LHCN-M2 (cell line): ENCODE measurements at places on chromosomes 4 and X. TPM values are rescaled to one million over a fixed set of nuclear protein-coding genes. Genes with fewer than 3 reads are reported as not detected.
A peak's percentile ranks its signal among the peaks of the same experiment; 100 is the strongest.

DNA sequence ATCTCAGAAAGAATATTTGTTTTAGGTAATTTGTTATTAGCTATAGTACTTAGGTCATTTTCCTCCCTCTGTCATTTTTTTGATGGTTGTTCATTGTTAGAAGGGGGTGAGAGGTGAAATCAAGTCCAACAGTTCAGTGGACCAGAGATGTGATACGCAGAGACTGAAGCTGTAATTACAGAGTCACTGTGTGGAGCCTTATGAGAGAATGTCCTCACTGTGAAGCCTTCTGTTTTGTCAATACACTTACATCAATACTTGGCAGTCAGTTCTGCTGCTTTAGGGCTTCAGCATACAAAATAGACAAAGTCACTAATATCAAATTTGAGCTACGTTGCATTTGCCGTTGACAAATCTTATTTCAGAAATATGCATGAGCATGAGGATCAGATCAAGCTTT, 692.5 kb downstream of the C4orf33 start:
- DNase-seq: no peak

- DNase-seq: peak; percentile 22
Measured at GRCh38 chr4:161929956-161930355, 233.8 kb downstream of the FSTL5 start.

- no peak for DNase-seq
Measured at GRCh38 chr4:168690199-168690598, 193.3 kb downstream of the PALLD start.

DNA sequence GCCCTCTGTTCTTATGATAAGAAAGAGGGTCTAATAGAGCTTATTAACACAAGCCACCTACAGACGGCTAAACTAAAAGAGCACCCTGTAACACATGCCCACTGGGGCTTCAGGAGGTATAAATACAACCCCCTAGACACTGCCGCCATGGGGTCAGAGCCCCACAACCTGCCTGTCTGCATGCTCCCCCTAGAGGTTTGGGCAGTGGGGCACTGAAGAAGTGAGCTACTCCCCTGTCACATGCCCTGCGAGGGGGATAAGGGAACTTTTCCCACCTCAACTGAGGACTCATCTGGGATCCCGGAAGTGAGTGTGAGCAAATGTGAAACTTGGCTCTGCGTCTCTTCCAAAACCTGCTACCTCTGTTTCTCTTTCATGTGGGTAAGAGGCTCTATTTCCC, 334.5 kb downstream of the ADAM29 start:
- no peak for DNase-seq

GRCh38 chrX:106005684-106006083, 32.8 kb downstream of the SERPINA7 start:
- DNase-seq: no peak

DNA sequence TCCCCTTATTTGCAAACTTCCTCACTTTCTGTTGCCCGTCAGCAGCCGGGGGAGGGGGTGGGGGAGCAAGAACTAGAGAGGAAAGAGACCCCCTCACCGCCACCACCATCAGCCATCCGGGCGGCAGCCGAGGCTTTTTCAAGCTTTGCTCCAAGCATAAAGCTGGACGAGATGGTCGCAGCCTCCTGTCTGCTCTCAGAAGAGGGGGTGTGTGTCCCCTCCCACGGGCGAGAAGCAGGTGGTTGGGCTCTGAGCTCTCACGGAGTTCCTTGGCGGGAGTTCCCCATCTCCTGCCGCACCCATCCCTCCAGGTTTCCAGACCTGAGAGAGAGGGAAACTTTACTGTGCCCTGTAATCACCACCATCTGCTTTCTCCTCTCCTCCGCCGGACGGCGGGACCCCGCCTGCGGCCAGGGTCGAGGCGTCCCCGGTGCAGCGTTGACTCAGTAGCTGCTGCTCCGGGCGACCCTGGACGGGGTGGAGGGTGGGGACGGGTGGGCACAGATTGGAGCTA, 4.7 kb upstream of the ARX start:
- DNase-seq: no peak

- no peak for DNase-seq
Measured at GRCh38 chrX:96719161-96719875, 34.7 kb downstream of the DIAPH2 start.

DNA sequence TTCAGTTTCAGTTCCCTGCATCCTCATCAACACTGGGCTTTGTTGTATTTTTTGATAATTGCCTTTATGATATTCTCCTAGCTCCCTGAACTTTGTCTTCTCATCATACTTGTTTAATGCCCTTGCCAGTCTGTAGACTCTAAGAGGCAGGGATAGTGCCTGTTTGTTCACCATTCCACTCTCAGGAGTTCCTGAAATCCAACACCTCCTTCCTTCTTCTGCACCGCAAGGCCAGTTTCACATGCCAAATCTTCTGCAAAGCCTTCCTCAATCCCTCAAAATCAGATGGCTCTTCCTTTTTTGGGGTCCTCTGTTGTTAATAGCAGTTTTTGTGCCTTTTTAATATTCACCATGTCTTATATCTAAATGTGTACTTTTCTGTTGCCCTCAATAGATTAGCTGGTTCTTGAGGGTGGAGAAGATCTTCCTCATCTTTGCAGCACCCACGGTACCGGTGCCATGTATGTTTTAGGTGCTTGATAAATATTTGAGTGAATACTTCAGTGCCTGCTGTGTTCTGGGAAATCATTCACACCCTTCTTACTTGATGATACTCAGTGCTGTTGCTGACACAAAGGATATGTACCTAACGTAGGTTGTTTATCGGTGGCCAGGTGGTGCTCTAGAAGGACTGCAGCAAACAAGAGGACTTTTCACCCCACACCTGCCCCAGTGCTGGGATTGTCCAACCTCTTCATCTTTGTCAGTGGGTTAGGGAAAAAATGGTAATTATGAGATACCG, 85.3 kb upstream of the LIMCH1 start:
- no peak for DNase-seq

- no peak for DNase-seq
Measured at GRCh38 chr4:17433827-17434226, 78.1 kb downstream of the QDPR start.

The ADGRL3 gene
- 0.11 TPM in 1 of 2 replicates, not detected in the other for total RNA-seq

The LUZP4 gene
- total RNA-seq: not detected in 2 replicates

The SH3D19 gene
- 38.5 and 45.3 TPM in 2 replicates for total RNA-seq

The RS1 gene
- not detected in 2 replicates for total RNA-seq

The TCP11X1 gene
- not detected in 2 replicates for total RNA-seq

The HTR2C gene
- not detected in 2 replicates for total RNA-seq

The NXF2 gene
- total RNA-seq: not detected in 2 replicates
